Right atrium auricular region (tissue), 2 donors: ENCODE measurements at places on chromosomes 3 and 15. TPM values are rescaled to one million over a fixed set of nuclear protein-coding genes. Genes with fewer than 3 reads are reported as not detected.

COLQ gene
- total RNA-seq: 38.3 TPM

STAG1 gene
- total RNA-seq: 24.8 TPM

GPR15 gene
- total RNA-seq: not detected

MUC20 gene
- 5.0 TPM for total RNA-seq

CSPG5 gene
- total RNA-seq: 2.6 TPM

GHRL gene
- total RNA-seq: not detected

PLCH1 gene
- 1.4 TPM for total RNA-seq

SEMA6D gene
- total RNA-seq: 12.2 TPM

WDR93 gene
- not detected for total RNA-seq

DNA sequence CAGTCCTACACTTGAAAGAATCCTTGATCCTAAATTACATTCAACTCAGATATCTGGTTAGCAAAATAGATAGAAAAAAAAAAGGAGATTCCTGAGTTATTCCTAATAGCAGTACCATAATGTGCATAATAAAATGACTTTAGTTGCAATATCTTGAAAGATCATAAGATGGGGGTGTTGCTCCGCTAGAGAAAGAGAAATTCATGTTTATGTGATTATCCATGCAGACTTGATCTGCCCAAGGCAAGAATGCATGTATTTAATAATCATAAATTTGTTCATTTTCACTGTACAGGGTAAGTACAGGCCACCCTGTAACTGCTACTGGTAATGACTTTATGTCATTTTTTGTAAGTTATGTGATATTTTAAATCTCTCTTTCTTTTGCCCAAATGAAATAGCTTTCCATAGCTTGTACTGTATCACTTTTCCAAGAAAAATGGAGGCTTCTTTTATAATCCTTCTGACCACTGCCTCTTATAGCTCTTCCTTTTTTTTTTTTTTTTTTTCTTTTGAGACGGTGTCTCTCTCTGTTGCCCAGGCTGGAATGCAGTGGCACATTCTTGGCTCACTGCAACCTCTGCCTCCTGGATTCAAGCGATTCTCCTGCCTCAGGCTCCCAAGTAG, 84.6 kb downstream of the HCN4 start:
- peaks cover 10% of the 10 kb centered on the region for H3K4me1 ChIP-seq
- DNase-seq: no peak
- no peaks in the 10 kb centered on the region for H3K27me3 ChIP-seq
- peaks cover 16% of the 10 kb centered on the region for H3K36me3 ChIP-seq
- H3K4me3 ChIP-seq: no peak overlapping the region

- H3K4me1 ChIP-seq: no peaks in the 10 kb centered on the region
- H3K27me3 ChIP-seq: no peaks in the 10 kb centered on the region
- no peak overlapping the region for H3K4me3 ChIP-seq
- no peak overlapping the region for H3K27ac ChIP-seq
Measured at GRCh38 chr3:168312984-168313383, 217.3 kb upstream of the GOLIM4 start.

GRCh38 chr3:50572801-50573371, 3.6 kb downstream of the HEMK1 start:
- H3K4me1 ChIP-seq: peaks cover 22% of the 10 kb centered on the region
- H3K27ac ChIP-seq: peak overlapping the region; percentile 28
- H3K27me3 ChIP-seq: no peaks in the 10 kb centered on the region
- no peak for DNase-seq

- H3K4me3 ChIP-seq: no peak overlapping the region
- H3K27ac ChIP-seq: no peak overlapping the region
- no peaks in the 10 kb centered on the region for H3K36me3 ChIP-seq
- no peak for DNase-seq
- H3K27me3 ChIP-seq: no peaks in the 10 kb centered on the region
Measured at GRCh38 chr3:87982421-87982820, 76.4 kb downstream of the CGGBP1 start.

- H3K4me3 ChIP-seq: no peak overlapping the region
- H3K27ac ChIP-seq: no peak overlapping the region
- no peaks in the 10 kb centered on the region for H3K36me3 ChIP-seq
- H3K4me1 ChIP-seq: no peaks in the 10 kb centered on the region
Measured at GRCh38 chr3:161028555-161029153, 76.5 kb downstream of the B3GALNT1 start.

DNA sequence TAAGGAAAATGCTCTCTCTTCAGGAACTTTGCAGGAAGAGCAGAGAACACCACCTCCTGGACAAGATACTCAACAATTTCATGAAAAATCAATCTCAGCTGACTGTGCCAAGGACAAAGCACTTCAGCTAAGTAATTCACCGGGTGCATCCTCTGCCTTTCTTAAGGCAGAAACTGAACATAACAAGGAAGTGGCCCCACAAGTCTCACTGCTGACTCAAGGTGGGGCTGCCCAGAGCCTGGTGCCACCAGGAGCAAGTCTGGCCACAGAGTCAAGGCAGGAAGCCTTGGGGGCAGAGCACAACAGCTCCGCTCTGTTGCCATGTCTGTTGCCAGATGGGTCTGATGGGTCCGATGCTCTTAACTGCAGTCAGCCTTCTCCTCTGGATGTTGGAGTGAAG, 200.5 kb downstream of the AKAP13 start:
- no peaks in the 10 kb centered on the region for H3K27me3 ChIP-seq
- DNase-seq: no peak
- H3K27ac ChIP-seq: peak overlapping the region; percentile 94
- H3K36me3 ChIP-seq: peaks cover 7% of the 10 kb centered on the region
- peak overlapping the region; percentile 41 for H3K4me3 ChIP-seq
- H3K4me1 ChIP-seq: no peaks in the 10 kb centered on the region

- no peak overlapping the region for H3K4me3 ChIP-seq
- H3K4me1 ChIP-seq: no peaks in the 10 kb centered on the region
- H3K27ac ChIP-seq: peak overlapping the region; percentile 27
- peaks cover 6% of the 10 kb centered on the region for H3K36me3 ChIP-seq
Measured at GRCh38 chr3:97872525-97873042, 50.8 kb downstream of the CRYBG3 start.

GRCh38 chr3:194005930-194006501, 129.9 kb upstream of the HES1 start:
- H3K36me3 ChIP-seq: no peaks in the 10 kb centered on the region
- DNase-seq: no peak
- H3K27me3 ChIP-seq: no peaks in the 10 kb centered on the region
- H3K4me1 ChIP-seq: no peaks in the 10 kb centered on the region
- no peak overlapping the region for H3K4me3 ChIP-seq
- no peak overlapping the region for H3K27ac ChIP-seq

DNA sequence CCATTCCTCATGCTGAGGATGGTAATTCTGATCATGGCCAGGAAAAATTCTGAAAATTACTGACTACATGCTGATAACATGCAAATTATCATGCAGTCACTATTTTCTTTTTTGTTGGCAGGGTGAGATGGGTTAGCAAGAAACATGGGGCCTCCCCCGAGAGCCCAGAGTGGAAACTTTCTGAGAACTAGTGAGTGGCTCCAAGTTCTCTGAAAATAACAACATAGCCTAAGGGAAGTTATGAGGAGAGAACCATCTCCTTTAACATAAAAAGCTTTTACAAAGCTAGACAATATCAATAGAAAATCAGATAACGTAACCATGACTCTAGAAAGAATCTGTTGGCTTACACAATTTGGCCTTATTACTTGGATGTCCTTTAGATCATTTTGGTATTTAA, 254.2 kb downstream of the PLOD2 start:
- no peak overlapping the region for H3K27ac ChIP-seq
- H3K4me3 ChIP-seq: no peak overlapping the region
- no peaks in the 10 kb centered on the region for H3K36me3 ChIP-seq
- H3K27me3 ChIP-seq: no peaks in the 10 kb centered on the region
- no peak for DNase-seq
- no peaks in the 10 kb centered on the region for H3K4me1 ChIP-seq

- no peak for DNase-seq
- H3K4me1 ChIP-seq: no peaks in the 10 kb centered on the region
- no peaks in the 10 kb centered on the region for H3K27me3 ChIP-seq
Measured at GRCh38 chr15:67083135-67083762, 17.8 kb downstream of the SMAD3 start.

DNA sequence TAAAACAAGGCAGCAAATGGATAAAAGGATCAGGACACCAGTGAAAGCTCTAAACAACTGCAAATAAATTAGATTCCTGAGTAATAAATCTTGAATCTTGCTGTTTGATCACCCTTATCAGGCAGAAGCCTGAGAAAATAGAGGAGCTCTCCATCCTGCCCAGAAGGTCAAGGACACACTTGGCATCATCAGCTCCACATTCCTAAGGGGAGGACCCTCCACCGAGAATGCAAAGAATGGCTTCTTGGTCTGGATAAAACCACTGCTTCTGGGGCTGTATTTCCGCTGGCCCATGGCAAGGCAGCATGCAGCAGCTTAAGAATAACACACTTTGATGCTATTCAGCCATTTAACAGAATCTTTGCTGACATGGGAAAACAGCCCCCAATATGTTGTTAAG, 108.9 kb upstream of the TSC22D2 start:
- no peak overlapping the region for H3K4me3 ChIP-seq
- DNase-seq: no peak
- H3K36me3 ChIP-seq: no peaks in the 10 kb centered on the region
- no peak overlapping the region for H3K27ac ChIP-seq

DNA sequence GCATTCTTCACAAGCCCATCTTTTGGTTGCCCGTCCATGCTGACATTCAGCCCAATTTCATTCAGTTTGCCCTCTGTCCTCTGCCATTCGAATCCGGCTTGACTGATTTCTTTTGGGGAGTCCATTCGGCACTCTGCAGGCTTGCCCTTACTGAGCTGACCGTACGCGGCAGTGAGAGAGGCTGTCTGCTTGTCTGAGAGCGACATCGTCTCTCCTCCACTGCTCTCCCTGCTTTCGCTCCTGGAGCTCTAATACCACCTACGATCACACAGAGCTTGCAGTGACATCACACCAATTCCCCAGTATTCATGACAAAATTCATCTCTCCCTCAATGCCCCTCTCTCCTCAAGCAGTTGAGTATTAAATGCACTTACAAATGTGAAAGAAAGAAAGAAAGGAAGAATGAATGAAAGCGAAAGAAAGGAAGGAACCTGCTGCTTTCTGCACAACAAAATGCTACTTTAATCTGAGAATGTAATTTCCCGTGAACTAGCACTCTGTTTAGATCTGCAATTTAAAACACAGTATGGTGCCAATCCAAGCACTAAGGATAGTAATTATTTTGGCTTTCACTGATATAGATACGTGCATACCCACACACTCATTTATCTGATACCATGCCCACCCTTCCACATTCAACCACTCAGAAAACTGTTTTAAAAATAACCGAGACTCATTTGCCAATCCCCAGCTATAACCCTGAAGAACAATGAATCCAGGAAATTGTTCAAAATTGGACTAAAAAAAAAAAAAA, 89.5 kb downstream of the DHX30 start:
- no peaks in the 10 kb centered on the region for H3K27me3 ChIP-seq
- no peak for DNase-seq
- H3K27ac ChIP-seq: peak overlapping the region; percentile 72
- H3K4me1 ChIP-seq: peaks cover 51% of the 10 kb centered on the region

DNA sequence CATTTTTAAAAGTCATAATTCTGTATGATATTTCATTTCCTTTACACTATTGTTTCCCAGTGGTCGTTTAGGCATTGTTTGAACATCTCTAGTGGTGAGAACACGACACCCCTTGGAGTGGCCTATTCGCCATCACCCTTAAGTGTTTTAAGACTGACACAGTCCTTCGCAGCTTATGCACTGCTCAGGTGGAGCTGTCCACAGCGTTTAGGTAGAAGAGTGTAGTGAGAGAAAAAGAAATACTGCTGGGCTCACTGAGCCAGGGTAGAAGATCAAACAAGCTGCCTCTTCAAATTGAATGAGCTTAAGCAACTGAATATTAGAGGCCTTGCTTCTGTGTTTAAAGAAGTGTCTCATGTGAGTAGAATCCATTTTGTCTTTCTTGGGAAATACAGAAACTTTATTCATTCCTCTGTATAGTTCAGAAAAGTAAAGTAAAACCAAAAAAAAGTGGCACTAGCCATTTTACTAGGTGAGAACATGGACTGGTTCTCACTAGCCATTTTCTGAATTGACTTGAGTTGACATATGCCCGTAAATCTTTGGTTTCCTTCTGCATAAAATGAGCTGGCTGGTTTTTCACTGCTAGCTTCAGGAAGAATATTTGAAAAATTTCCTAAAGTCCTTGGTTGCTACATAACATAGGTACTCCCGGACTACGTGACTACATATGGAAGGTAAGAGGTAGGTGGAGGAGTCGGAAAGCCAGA, 155.9 kb downstream of the P3H2 start:
- no peaks in the 10 kb centered on the region for H3K27me3 ChIP-seq
- no peaks in the 10 kb centered on the region for H3K4me1 ChIP-seq
- no peak overlapping the region for H3K4me3 ChIP-seq
- H3K27ac ChIP-seq: no peak overlapping the region
- H3K36me3 ChIP-seq: no peaks in the 10 kb centered on the region

GRCh38 chr3:37905987-37906674, 44.5 kb downstream of the CTDSPL start:
- no peak for DNase-seq
- peaks cover 81% of the 10 kb centered on the region for H3K4me1 ChIP-seq
- H3K27me3 ChIP-seq: no peaks in the 10 kb centered on the region
- H3K36me3 ChIP-seq: no peaks in the 10 kb centered on the region
- H3K4me3 ChIP-seq: no peak overlapping the region

DNA sequence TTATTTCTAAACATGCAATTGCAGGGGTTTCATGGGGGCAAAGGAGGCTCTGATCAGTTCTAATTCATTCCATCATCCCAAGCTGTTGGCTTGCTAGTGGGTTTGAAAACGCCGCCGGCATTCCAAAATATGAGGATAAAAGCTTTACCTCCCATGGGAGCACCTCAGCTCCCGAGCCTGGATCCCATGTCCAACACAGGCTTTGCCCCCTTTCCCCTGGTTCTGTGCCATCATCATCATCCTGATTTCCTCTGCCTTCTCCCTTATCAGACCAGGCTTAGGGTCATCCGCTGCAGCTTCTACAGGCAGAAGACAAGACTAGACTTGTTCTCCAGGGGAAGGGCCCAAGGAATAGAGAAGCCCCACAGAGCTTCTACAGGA, 25.4 kb downstream of the SH3BP5 start:
- H3K36me3 ChIP-seq: peaks cover 21% of the 10 kb centered on the region
- H3K4me3 ChIP-seq: no peak overlapping the region
- no peaks in the 10 kb centered on the region for H3K27me3 ChIP-seq
- H3K4me1 ChIP-seq: no peaks in the 10 kb centered on the region
- H3K27ac ChIP-seq: no peak overlapping the region
- no peak for DNase-seq

DNA sequence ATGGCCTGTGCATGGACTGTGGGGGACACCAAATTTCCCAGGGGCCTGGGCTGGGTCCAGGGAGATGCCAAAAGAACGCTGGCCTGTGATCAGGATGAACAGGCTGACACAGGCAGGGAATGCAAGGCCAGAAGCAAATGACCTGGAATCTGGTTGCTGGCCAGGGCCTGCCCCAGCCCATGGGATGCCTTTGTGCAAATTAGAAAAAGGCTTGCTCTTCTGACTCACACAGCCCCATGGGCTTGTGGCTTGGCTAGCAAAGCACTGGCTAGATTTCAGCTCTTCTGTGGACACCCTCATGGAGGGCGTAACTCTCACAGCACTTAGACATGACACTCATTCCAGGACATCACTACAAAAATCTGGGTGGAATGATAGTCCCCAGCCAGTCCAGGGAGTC, 356.0 kb downstream of the SHQ1 start:
- peaks cover 16% of the 10 kb centered on the region for H3K4me1 ChIP-seq
- no peaks in the 10 kb centered on the region for H3K27me3 ChIP-seq
- H3K27ac ChIP-seq: no peak overlapping the region
- H3K36me3 ChIP-seq: no peaks in the 10 kb centered on the region

- no peak for DNase-seq
- H3K27ac ChIP-seq: no peak overlapping the region
- H3K36me3 ChIP-seq: no peaks in the 10 kb centered on the region
- no peak overlapping the region for H3K4me3 ChIP-seq
- no peaks in the 10 kb centered on the region for H3K4me1 ChIP-seq
Measured at GRCh38 chr3:70811880-70812279, 499.4 kb upstream of the MDFIC2 start.

GRCh38 chr3:50427217-50427616, 67.9 kb upstream of the TMEM115 start:
- H3K36me3 ChIP-seq: no peaks in the 10 kb centered on the region
- no peak overlapping the region for H3K4me3 ChIP-seq
- no peaks in the 10 kb centered on the region for H3K27me3 ChIP-seq
- no peak overlapping the region for H3K27ac ChIP-seq
- no peak for DNase-seq
